ENCODE measurements at places on chromosomes 1 and 21. TPM values are rescaled to one million over a fixed set of nuclear protein-coding genes. Genes with fewer than 3 reads are reported as not detected.

- H3K27me3 ChIP-seq = no peaks in the 10 kb centered on the region
- H3K4me3 ChIP-seq = no peak overlapping the region
- H3K27ac ChIP-seq = no peak overlapping the region
- peaks cover 18% of the 10 kb centered on the region for H3K4me1 ChIP-seq
- DNase-seq = no peak
Measured at GRCh38 chr1:38131024-38131585, 84.5 kb upstream of the POU3F1 start.

- no peaks in the 10 kb centered on the region for H3K36me3 ChIP-seq
- peak overlapping the region; percentile 48 for H3K4me3 ChIP-seq
- no peaks in the 10 kb centered on the region for H3K27me3 ChIP-seq
- no peak overlapping the region for H3K27ac ChIP-seq
- peaks cover 49% of the 10 kb centered on the region for H3K4me1 ChIP-seq
- no peak for DNase-seq
Measured at GRCh38 chr21:45403825-45404729, 888 bp upstream of the COL18A1 start.

DNA sequence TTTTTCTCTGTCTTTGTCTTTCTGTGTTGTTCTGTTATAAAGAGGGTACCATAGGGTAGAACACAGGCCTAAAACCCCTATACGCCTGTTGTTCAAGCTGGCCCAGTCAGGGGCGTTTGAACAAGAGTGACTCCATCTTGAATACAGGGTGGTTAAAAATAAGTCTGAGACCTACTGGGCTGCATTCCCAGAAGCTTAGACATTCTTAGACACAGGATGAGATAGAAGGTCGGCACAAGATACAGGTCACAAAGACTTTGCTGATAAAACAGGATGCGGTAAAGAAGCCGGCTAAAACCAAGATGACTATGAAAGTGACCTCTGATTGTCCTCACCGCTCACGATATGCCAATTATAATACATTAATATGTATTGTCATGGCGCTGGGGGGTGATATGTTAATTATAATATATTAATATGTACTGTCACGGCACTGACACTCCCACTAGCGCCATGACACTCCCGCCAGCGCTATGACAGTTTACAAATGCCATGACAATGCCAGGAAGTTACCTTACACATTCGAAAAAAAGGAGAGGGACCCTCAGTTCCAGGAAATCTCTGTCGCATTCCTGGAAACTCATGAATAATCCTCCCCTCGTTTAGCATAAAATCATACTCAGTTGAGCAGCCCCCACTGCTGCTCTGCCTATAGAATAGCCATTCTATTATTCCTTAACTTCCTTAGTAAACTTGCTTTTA, 58.5 kb upstream of the KLHDC7A start:
- no peaks in the 10 kb centered on the region for H3K4me1 ChIP-seq
- no peak overlapping the region for H3K4me3 ChIP-seq
- no peaks in the 10 kb centered on the region for H3K27me3 ChIP-seq
- no peak overlapping the region for H3K27ac ChIP-seq
- no peak for DNase-seq
- H3K36me3 ChIP-seq = no peaks in the 10 kb centered on the region

GRCh38 chr1:168687816-168688215, 41.2 kb downstream of the DPT start:
- no peak overlapping the region for H3K4me3 ChIP-seq
- peak; percentile 48 for DNase-seq
- no peak overlapping the region for H3K27ac ChIP-seq
- no peaks in the 10 kb centered on the region for H3K4me1 ChIP-seq

DNA sequence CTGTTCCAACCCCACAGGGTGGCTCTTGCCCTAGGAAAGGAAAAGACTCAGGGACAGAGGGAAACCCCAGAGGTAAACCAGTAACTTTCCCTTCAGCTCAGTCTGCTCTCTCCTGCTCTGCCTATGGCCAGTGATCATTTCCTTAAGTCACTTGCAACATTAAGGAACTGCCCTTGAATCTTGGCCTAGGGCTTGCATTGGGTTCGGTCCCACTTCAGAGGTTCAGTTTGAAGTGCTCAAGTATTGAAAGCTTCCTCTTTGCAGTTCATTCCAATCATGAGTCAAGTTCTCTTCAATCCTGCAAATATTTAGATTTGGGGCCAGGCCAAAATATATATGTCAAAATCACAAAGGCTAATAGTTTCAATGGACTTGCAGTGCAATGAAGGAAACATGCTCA, 97.7 kb upstream of the IRF2BP2 start:
- H3K27ac ChIP-seq = no peak overlapping the region
- no peak overlapping the region for H3K4me3 ChIP-seq
- DNase-seq = peak; percentile 47
- no peaks in the 10 kb centered on the region for H3K27me3 ChIP-seq
- H3K36me3 ChIP-seq = no peaks in the 10 kb centered on the region
- peaks cover 17% of the 10 kb centered on the region for H3K4me1 ChIP-seq

DNA sequence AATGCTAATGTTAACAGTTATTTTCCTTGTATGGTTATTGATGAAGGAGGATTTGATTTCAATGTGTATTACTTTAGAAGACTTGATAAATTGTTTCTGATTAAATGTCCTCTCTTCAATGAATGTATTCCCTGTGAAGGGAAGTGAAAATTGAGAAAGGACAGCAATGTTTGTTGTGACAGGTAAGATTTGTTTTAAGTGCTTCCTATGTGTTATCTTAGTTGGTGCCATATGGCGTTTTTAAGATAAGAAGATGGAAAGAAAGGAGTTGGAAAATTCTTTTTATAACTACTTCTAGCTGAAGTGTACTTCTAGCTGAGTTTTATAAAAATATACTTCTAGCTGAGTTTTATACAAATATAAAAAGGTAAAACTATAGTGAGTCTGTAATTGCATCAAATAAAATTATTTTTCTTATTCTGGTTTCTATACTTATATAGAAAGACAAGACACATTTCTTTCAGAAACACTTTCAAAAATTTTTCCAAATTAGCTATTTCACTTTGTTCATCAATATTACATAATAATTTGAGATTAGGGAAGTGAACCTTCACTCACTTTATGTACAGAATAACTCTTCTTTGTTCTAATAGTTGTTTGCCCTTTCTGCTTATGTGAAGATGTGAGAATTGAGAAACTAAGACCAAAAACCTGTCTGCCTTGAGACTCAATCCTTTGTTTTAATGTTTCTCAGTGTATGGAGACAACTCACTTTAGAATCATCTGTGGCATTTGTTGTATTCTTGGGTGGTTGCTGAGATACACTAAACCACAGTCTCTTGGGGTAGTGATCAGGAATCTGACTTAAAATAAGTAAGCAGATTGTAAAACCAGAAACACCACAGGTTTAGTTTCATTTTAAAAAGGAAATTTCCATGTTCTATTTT, 382.9 kb upstream of the B3GALT2 start:
- H3K27ac ChIP-seq = no peak overlapping the region
- no peaks in the 10 kb centered on the region for H3K27me3 ChIP-seq
- no peaks in the 10 kb centered on the region for H3K36me3 ChIP-seq

GRCh38 chr1:108100148-108100547, 100.0 kb downstream of the SLC25A24 start:
- H3K4me3 ChIP-seq = no peak overlapping the region
- no peaks in the 10 kb centered on the region for H3K4me1 ChIP-seq
- no peak for DNase-seq
- no peak overlapping the region for H3K27ac ChIP-seq

- no peak overlapping the region for H3K4me3 ChIP-seq
- H3K27ac ChIP-seq = no peak overlapping the region
- H3K36me3 ChIP-seq = no peaks in the 10 kb centered on the region
- no peaks in the 10 kb centered on the region for H3K4me1 ChIP-seq
- no peak for DNase-seq
Measured at GRCh38 chr1:206794294-206794908, 22.1 kb upstream of the IL10 start.

- no peak overlapping the region for H3K4me3 ChIP-seq
- no peak overlapping the region for H3K27ac ChIP-seq
- DNase-seq = no peak
- H3K27me3 ChIP-seq = no peaks in the 10 kb centered on the region
- H3K36me3 ChIP-seq = no peaks in the 10 kb centered on the region
Measured at GRCh38 chr21:14046401-14046800, 164.4 kb downstream of the LIPI start.

- no peak overlapping the region for H3K27ac ChIP-seq
- peaks cover 13% of the 10 kb centered on the region for H3K27me3 ChIP-seq
- DNase-seq = no peak
- H3K4me1 ChIP-seq = no peaks in the 10 kb centered on the region
Measured at GRCh38 chr1:237327061-237327460, 285.1 kb downstream of the RYR2 start.

DNA sequence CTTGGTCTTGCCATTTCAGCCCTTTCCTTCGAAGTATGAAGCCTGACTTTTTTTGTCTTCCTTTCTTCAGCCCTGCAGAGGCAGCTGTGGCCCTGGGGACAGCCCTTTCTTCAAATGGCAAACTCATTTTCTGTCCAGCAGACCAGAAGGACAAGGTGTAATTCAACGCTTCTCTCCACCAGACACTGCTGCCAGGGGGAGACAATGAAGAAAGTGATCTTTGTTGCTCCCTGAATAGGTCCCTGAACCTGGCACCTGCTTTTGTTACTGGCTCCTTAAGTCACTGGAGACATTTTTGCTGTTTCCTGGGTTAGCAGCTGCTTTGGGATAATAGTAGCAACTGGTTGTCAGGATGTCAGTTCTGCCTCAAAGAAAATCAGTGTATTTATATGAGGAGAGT, 50.8 kb upstream of the MACF1 start:
- H3K27me3 ChIP-seq = no peaks in the 10 kb centered on the region
- no peak for DNase-seq
- no peak overlapping the region for H3K4me3 ChIP-seq
- peaks cover 44% of the 10 kb centered on the region for H3K4me1 ChIP-seq
- H3K36me3 ChIP-seq = no peaks in the 10 kb centered on the region

Gene PFKFB2
- total RNA-seq = 48.6 TPM

- H3K4me3 ChIP-seq = no peak overlapping the region
- no peak for DNase-seq
- no peaks in the 10 kb centered on the region for H3K27me3 ChIP-seq
- no peak overlapping the region for H3K27ac ChIP-seq
- peaks cover 22% of the 10 kb centered on the region for H3K4me1 ChIP-seq
- H3K36me3 ChIP-seq = no peaks in the 10 kb centered on the region
Measured at GRCh38 chr1:119083479-119083878, 57.0 kb downstream of the WARS2 start.

GRCh38 chr1:71269179-71269578, 188.3 kb upstream of the ZRANB2 start:
- H3K36me3 ChIP-seq = no peaks in the 10 kb centered on the region
- H3K27me3 ChIP-seq = no peaks in the 10 kb centered on the region
- no peaks in the 10 kb centered on the region for H3K4me1 ChIP-seq
- H3K4me3 ChIP-seq = no peak overlapping the region

DNA sequence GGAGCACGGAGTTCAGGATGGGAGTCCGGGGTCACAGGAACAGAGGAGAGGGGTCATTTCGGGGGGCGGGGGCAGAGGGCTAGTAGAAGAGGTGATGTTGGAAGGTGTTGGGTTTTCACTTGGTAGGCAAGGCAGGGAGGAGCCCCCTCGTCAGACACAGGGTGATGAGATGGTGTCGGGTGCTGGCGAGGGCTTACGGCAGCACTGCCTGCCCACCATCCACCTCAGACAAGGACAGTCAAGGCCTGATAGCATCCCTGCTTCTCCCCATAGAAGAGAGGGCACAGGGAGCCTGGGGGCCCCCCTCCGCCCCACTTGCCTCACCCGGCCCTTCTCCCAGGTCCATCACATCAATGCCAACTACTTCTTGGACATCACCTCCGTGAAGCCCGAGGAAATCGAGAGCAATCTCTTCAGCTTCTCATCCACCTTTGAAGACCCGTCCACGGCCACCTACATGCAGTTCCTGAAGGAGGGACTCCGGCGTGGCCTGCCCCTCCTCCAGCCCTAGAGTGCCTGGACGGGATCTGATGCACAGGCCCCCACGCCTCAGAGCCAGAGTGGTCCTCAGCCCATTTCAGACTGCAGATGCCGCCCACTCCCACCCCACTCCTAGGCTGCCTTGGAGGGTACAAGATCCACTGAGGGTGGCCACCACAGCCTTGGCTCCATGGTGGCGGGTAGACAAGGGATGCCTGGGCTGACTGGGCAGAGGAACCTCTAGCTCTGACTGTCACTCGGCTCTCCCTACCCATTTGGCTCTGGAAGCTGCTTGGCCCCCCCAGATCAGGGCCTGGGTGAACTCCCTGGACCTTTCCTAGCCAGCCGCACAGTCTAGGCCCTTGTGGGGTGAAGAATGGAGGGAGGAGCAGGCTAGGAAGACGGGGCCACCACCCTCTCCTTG, 4.3 kb upstream of the MTFR1L start:
- H3K4me1 ChIP-seq = peaks cover 15% of the 10 kb centered on the region
- H3K36me3 ChIP-seq = no peaks in the 10 kb centered on the region
- H3K27me3 ChIP-seq = no peaks in the 10 kb centered on the region
- no peak overlapping the region for H3K27ac ChIP-seq

DNA sequence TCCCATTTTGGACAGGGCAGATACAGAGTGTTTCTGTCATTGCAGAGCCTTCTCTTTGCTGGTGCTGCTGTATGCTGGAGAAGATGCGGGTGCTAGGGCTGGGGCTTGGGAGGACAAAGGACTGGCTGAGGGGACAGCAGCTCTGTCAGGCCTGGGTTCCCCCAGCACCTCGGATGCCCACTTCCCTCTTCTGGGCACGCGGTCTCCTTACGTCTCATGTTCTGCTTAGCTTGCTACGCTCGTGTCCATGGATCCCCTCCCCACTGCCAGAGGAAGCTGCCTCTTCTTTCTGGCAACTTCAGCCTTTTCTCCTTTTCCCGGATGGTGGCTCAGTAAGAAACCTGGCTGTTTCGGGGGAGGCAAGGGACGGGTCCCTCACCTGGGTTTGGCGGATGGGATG, 75.7 kb downstream of the ARHGEF10L start:
- H3K27me3 ChIP-seq = no peaks in the 10 kb centered on the region
- DNase-seq = no peak
- H3K27ac ChIP-seq = no peak overlapping the region
- H3K36me3 ChIP-seq = no peaks in the 10 kb centered on the region
- H3K4me1 ChIP-seq = no peaks in the 10 kb centered on the region
- no peak overlapping the region for H3K4me3 ChIP-seq

DNA sequence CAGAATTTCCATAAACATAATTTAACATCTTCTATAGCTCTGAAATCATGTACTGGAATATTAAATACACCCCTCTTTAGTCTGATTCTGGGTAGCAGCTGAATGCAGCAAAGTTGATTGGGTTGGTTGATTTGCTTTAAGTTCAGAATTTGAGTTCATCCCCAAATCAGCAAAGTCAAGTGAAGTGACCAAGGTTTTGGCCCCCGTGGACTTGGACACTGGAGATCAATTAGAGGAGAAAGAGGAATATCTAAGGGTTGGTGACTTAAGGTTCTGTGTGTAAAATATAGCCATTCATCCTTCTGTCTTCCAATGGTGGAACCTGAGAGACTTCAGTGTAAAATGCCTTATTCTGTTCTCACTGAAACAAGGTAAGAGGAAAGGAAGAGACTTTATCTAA, at the start of gene OR2L13:
OR2L13 (plus strand) TSS at position 301 of the 400 bp plus-strand sequence. CDS start 4,192 bp downstream, outside the sequence.
- H3K4me3 ChIP-seq = no peak within 1 kb of the TSS
- DNase-seq = no peak
- H3K27ac ChIP-seq = no peak within 1 kb of the TSS
- H3K36me3 ChIP-seq = no peaks in the 10 kb centered on the region
